ENCODE measurements at places on chromosomes 2 and 18. TPM values are rescaled to one million over a fixed set of nuclear protein-coding genes. Genes with fewer than 3 reads are reported as not detected.
A peak's percentile ranks its signal among the peaks of the same experiment; 100 is the strongest.

PLCL1 gene
- 10.8 TPM for polyA plus RNA-seq

GAREM1 gene
- 10.3 TPM for polyA plus RNA-seq

ANKRD23 gene
- 1.4 TPM for polyA plus RNA-seq

CNDP1 gene
- 0.02 TPM for polyA plus RNA-seq

HOXD8 gene
- 36.9 TPM for polyA plus RNA-seq

GRCh38 chr2:239341146-239341732, 59.6 kb downstream of the HDAC4 start:
- DNase-seq, result no peak

- DNase-seq, result no peak
Observed at GRCh38 chr2:219245899-219246230, 586 bp downstream of the STK16 start.

DNA sequence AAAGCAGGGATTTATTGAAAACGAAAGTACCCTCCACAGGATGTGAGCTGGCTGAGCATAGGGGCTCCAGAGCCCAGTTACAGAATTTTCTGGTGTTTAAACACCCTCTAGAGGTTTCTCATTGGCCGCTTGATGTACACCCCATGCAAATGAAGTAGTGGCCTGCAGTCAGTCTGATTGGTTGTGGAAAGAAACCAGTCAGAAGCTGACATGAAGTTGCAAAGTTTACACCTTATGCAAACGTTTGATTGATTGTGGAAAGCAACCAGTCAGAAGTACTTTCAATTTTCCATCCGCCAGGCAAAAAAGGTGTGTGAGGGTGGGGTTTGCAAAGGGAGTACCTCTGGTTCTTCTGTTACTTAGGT, 62.3 kb downstream of the VWA3B start:
- peak; percentile 38 for DNase-seq

DNA sequence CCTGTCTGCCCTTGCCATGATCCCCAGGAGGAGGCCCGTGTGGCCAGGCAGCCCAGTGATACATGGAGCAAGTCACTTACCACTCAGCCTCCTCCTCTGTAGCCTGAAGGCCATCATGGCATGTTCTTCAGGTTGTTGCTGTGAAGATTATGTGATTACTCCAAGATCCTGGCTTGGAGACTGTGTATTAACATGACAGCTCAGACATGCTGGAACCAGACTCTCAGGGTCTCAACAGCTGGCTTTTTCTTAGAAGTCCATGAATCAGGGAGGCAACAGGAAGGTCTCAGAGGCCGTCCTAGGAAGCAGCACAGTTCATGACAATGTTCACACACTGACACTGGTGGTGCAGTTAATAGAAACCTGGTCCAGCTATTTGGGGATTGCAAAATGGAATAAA, 158.6 kb upstream of the TWIST2 start:
- DNase-seq, result no peak

DNA sequence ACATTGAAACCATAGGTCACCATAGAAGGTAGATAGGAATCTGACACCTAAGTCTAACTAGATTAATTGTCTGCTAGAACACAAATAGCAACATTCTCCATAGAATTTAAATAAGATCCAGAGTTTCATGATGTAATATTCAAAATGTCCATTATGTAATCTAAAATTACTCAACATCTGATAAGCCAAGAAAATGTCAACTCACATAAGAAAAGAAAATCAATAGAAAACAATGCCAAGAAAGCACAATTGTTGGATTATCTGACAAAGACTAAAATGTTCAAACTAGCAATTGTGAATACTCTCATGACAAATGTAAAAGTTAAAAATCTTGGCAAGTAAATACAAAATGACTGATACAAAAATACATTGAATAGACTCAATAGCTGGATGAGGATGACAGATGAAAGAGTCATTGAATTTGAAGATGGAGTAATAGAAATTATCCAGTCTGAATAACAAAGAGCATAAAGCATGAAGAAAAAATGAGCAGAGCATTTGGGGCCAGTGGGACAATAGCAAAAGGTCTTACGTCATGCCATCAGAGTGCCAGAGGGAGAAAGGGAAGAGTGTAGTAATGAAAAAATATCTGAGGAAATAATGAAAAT, 358.6 kb downstream of the METTL4 start:
- DNase-seq, result no peak

- no peak for DNase-seq
Observed at GRCh38 chr2:10238991-10239485, 63.7 kb upstream of the HPCAL1 start.

GRCh38 chr2:156702541-156702940, 266.4 kb downstream of the GPD2 start:
- DNase-seq, result no peak

DNA sequence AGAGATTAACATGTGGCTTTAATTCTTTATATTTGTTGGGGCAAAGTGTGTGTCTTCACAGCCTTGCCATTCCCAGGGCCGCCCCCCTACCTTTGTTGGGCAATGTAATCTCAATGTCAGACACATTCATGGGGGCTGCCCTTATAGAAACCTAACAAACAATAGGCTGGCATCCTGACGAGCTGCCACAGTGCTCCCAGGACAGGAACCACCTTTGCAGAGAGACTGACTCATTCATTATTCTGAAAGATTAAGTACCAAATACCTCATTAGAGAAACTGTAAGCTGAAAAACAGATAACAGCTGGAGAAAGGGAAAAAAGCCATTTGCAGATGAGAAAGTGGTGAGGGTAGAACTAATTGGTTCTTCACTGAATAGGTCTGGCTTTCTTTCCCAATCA, 1587.5 kb upstream of the PIK3C3 start:
- DNase-seq, result no peak

GRCh38 chr2:54642677-54643430, 80.6 kb upstream of the EML6 start:
- no peak for DNase-seq

GRCh38 chr2:215556979-215557378, 121.1 kb upstream of the FN1 start:
- DNase-seq, result no peak

DNA sequence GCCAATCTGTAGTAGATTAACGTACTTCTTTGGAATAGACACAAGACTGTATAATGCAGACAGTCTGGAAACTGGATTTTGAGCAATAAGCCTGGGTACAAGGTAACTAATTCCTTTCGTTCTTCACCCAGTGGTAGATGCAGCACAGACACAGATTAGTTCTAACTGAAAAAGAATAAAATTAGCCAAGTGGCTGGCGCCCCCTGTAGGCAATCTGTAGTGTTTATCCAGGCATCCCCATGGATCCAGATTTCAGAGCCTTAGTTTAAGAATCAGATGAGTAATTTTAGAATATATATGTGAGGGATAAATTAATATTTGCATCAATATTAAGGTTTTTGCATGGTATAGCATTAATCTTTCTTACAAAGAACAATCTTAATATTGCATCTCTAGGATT, 563.9 kb downstream of the DCC start:
- DNase-seq, result no peak

Measured in ovary (tissue), 10 donors.